ENCODE measurements at places on chromosomes 2 and 18.

DNA sequence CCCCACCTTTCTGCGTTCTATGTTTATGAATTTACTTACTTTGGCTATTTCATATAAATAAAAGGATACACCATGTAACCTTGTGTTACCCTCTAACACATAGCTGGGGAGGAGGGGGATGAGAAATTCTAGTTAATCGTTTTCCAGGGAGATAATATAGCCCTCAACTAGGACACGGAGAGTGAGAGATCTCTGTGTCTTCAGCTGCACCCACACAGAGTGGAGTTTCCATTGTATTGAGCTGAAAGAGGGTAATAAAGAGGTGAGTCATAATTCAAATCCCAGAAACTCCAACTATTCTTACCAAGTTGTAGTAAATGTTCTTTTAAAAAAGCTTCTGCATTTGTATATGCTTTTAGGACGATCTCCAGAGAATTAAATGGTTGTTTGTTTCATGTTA is 110.1 kb upstream of the SULT1C3 start:
- no peak for ATAC-seq

DNA sequence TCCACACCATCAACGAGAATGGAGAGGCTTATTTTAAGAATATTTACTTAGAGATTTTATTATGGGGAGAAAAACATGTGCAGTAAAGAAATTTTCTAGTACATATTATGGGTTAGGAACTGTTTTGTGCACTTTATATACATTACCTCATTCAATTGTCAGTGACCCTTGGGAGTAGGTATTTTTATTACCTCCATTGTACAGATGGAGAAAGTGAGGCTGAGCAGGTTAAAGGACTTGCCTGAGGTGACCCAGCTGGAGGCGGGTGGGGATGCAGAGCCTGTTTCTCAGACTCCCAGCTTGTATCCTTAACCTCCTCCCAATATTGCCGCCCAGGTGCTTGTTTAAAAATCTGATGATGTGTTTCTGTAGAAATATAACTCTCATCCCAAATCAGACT is 356.7 kb downstream of the HRH4 start:
- no peak for ATAC-seq

DNA sequence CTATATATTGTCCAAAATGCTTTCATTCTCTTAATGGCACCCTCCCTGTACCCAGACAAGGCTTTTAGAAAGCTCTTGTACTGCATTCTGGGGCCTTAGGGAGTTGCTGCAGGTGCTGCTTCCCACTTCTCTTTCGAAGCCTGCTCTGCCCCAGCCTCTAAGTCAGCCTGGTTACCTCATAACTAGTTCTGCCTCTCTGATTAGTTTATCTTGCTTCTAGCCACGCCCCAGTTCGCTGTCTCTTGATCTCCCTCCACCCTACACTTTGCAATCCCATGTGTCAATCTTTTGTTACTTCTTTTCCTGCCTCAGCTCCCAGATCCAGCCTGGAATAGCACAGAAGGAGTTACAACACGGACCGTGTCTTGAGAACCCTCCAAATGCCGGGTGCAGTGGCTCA is 13.8 kb upstream of the NCOA1 start:
- ATAC-seq, result no peak

GRCh38 chr2:127371037-127371436 is 16.7 kb downstream of the MAP3K2 start:
- no peak for ATAC-seq

- no peak for ATAC-seq
Measured at GRCh38 chr2:147394179-147394790, 450.5 kb upstream of the ACVR2A start.

DNA sequence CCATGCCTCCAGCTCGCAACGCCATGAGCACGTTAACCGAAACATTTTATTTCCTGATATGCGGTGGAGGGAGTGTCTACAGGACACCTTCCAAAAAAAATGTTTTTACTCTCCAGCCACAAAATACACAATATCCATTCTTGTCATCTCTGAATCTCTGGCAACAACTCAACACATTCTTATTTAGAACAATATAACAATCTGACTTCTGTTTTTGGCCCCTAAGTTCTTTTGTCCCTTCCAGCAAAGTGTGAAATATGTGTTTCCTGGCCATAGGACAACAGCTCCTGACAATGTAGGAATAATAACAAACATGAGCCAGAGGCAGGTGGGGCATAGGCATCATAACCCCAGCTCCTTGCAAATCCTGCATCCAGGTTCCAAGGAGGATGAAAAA is 163.0 kb downstream of the DDX1 start:
- ATAC-seq, result no peak

DNA sequence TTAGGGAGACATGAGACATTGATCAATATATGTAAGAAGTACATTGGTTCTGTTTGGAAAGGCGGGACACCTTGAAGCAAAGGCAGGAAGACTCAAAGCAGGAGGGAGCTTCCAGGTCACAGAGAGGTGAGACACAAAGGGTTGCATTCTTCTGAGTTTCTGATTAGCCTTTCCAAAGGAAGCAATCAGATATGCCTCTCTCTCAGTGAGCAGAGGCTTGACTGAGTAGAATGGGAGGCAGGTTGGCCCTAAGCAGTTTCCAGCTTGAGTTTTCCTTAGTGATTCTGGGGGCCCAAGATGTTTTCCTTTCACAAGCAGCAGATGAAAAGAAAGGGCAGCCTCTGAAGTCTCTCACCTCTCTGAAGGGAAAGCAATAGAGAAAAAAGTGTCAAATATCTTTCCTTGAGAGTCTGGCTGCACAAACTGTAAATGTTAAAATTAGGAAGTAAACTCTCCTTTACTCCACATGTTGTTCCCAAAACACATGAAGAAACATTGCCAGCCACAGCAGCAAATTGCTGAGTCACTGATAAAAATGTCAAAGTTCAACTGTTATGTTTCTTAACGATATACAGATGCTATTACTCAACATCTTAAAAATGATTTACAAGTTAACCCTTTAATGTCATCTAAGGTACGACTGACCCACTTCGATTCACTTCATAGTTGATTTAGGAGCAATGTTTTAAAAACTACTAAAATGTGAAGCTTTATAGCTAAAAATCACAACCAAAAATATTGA is 40.3 kb downstream of the CYB5A start:
- ATAC-seq, result no peak

DNA sequence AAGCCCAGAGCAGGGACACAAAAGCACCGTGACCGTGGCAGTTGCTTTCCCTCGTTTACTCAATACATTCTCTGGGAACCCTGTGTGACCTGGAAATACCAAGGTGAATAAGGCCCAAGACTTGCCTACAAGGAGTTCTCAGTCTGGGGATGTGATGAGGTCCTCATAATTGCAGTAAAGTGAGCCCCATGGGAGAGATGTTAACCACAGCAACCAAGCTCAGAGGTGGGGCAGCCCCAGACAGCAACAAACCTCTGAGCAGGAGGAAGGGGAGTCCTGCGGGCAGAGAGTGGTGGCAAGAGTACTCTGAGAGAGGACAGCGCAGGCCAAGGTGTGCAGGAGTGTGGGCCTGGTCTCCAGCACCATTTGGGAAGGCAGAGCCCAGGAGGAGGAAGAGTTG is 91.6 kb downstream of the TTC32 start:
- ATAC-seq, result no peak

GRCh38 chr2:178241844-178242551 is 47.7 kb downstream of the OSBPL6 start:
- ATAC-seq, result no peak

GRCh38 chr18:36185901-36186460 is 1.3 kb upstream of the MOCOS start:
- no peak for ATAC-seq

- ATAC-seq, result no peak
Measured at GRCh38 chr18:76443519-76444445, 51.3 kb downstream of the ZNF516 start.

- no peak for ATAC-seq
Measured at GRCh38 chr2:174563530-174564282, 33.9 kb downstream of the WIPF1 start.

GRCh38 chr2:201127152-201127511 is 11.2 kb downstream of the CFLAR start:
- no peak for ATAC-seq

DNA sequence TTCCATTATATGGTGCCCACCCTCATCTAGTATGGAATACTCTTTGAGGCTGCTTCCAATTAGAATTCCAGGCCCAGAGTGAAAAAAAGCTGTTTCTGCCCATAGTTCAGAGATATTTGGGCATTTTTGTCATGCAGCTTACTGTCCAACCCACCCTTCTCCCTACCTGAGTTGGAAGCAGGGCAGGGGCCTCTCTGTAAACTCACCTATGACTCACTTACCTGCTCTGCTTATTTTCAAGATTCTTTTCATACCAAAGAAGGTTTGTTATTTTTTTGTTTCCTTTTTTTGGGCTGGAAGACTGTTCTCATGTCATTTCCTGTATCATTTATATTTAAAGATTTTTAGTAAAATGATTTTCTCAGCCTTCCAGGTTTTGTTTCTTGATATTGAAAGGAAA is 38.4 kb upstream of the PPP1R1C start:
- no peak for ATAC-seq

GRCh38 chr2:164890544-164890943 is 48.9 kb upstream of the COBLL1 start:
- ATAC-seq, result no peak

- ATAC-seq, result no peak
Measured at GRCh38 chr2:113873867-113874266, 16.0 kb upstream of the ACTR3 start.

- no peak for ATAC-seq
Measured at GRCh38 chr2:20115902-20116301, 64.5 kb upstream of the LAPTM4A start.

- ATAC-seq, result no peak
Measured at GRCh38 chr2:126963390-126963789, 64.7 kb downstream of the TEX51 start.

- no peak for ATAC-seq
Measured at GRCh38 chr18:51789871-51790270, 550.1 kb upstream of the DCC start.

DNA sequence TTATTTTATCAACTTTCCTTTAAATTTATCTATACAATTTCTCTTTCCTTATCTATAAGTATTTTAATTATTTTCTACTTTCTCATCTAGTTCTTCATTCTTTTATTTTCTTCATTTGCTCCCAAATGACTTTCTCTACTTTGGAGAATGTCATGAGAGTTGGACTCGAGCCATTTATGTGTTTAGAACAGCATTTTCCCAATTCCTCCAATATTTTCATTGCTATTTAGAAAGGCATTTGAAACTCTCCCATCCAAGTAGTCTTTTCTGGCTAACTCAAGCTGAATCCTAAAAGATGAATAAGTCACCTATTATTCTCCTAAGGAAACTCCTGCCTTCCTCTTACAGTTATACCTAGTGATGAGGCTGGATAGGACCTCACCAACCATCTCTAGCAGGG is 15.8 kb upstream of the FEZ2 start:
- ATAC-seq, result no peak

DNA sequence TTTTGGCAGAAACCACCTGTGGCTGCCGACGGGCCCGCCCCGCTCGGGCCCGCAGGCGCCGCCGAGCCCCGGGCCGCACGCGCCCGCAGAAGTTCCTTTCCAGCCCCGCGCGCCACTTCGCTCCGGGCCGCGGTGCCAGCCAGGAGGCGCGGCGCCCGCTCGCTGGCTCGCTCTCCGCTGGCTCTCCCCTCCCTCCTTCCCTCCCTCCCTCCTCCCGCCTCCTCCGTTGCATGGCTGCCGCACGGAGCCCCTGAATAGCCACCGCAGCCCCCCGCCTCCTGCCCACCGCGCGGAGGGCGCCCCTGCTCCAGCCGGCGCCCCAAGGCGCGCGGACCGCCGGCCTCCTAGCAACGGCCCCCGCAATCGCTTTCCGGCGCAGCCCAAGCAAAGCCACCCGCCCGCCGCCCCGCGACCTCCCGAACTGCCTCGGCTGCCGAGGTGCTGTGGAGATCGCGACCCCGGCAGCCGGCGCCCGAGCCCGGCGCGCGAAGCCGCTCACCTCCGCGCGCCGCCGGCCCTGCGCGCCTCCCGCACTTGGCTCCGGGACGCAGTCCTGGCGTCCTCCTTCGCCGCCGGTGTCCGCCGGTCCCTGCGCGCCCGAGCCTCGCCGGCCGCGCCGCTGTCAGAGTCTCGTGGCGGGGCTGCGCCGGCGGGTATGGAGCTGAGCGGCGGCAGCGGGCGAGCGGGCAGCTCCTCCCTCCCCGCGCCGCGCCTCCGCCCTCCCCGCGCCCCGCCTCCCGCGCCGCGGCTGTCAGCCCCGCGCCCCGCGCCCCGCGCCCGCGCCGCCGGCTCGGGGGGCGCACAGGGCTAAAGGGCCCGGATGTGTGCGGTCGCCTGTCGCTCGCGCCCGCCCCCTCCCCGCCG is at the start of gene ZBTB7C:
Gene ZBTB7C, minus strand, starts transcription at position 657 of the 864 bp plus-strand sequence.
- peak; percentile 28 for ATAC-seq

GRCh38 chr2:65064728-65065552 is 8.7 kb downstream of the CEP68 start:
- peak; percentile 67 for ATAC-seq

- ATAC-seq, result no peak
Measured at GRCh38 chr2:151664520-151664919, 69.8 kb downstream of the NEB start.

GRCh38 chr2:39689272-39689841 is 23.6 kb downstream of the TMEM178A start:
- no peak for ATAC-seq

DNA sequence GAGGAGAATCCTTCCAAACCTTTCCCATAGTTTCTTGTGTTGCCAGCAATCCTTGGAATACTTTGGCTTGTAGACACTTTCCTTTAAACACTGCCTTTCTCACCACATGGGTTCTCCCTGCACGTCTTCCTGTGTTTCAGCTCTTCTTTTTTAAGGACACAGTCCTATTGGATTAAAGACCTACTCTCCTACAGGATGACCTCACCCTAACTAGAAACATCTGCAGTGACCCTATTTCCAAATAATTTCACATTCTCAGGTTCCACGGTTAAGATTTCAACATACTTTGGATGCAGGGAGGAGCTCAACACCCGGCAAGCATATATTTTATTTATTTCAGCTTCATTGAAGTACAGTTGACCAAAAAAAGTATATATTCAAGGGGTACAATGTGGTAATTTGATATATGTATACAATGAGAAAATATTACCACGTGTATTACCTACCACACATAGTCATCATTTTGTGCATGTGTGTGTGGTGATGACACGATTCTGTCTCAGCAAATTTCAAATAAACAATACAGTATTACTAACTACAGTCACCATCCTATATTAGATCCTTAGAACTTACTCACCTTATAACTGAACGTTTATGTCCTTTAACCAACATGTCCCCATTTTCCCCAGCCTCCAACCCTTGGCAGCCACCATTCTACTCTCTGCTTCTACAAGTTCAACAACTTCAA is 745.0 kb downstream of the CBLN2 start:
- no peak for ATAC-seq

DNA sequence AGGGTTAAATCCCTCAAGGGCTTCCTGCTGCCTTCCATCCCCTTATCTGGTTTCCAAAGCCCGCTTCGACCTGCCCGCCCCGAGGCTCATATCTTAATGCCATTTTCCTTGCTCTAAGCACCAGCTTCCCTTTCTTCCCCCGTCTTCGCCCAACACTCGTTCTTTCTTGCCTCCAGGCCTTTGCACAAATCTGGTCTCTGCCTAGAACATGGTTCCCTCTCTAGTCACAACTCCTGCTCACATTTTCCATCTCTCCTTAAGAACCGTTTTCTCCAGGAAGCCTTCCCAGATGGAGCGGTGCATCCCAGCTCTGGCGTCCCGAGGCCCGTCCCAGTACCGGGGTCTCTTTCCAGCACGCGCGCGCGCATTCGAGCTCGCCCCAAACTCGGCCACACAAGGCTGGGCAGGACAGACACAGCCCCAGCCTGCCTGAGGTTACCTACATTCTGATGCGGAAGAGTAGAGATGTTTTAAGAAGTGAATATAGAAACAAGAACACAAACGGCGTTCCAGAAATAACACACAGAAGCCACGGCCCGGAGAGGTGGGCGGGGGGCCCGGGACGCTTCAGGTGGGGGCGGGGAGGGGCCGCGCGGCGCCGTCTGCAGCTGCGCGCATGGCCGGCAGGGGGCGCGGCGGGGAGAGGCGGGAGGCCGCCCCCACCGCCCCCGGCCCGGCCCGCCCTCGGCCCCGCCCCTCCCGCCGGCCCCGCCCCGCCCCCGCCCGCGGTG is at the start of gene DGKD:
Gene DGKD, plus strand, starts transcription at position 726 of the 731 bp plus-strand sequence. CDS start 25 bp downstream, outside the sequence.
- peak; percentile 71 for ATAC-seq

All from activated CD4-positive, CD25-positive, alpha-beta regulatory T cell treated with anti-CD3 and anti-CD28 coated beads, Interleukin-2, amount 50 U/mL, for 24 hours (primary cell).